Activated CD4-positive, alpha-beta T cell treated with anti-CD3 and anti-CD28 coated beads for 36 hours (primary cell): ENCODE measurements at places on chromosomes 4 and X. TPM values are rescaled to one million over a fixed set of nuclear protein-coding genes. Genes with fewer than 3 reads are reported as not detected.

GRCh38 chr4:174669270-174669669, 147.0 kb upstream of the HPGD start:
- H3K4me1 ChIP-seq = no peaks in the 10 kb centered on the region
- H3K4me3 ChIP-seq = no peak overlapping the region
- H3K36me3 ChIP-seq = no peaks in the 10 kb centered on the region
- H3K27me3 ChIP-seq = no peaks in the 10 kb centered on the region

DNA sequence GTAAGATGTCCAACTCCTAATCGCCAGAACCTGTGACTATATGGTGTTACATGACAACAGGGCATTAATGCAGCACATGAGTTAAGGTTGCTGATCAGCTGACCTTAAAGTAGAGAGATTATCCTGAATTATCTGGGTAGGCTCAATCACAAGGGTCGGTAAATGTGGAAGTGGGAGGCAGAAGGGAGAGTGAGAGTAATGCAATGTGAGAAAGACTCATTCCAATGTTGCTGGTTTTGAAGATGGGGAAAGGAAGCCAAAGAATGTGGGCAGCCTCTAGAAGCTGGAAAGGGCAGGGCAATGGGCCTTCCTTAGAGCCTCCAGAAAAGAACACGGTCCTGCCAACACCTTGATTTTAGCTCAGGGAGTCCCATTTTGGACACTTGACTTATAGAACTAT, 67.4 kb downstream of the STX18 start:
- no peak overlapping the region for H3K4me3 ChIP-seq
- peaks cover 8% of the 10 kb centered on the region for H3K36me3 ChIP-seq
- H3K27ac ChIP-seq = no peak overlapping the region

- no peaks in the 10 kb centered on the region for H3K27me3 ChIP-seq
- H3K27ac ChIP-seq = no peak overlapping the region
- no peak overlapping the region for H3K4me3 ChIP-seq
- H3K4me1 ChIP-seq = no peaks in the 10 kb centered on the region
- no peak for DNase-seq
Observed at GRCh38 chr4:183287309-183287659, 32.8 kb downstream of the CLDN22 start.

ETDA gene
- not detected for total RNA-seq

DNA sequence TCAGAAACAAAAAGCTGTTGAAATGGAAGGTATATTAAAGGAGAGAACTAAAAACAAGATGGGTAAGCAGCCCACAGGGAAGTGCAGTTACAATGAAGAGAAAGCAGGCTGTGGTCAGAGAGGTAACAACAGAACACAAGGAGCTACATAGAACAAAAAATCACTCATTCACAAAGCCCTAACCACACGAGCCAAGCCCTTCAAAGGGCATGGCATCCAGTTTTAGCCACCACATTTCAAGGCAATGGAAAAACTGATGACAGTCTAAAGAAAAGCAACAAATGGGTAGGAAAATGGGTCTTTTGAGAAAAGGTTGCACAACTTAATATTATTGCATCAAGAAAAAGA, 37.5 kb downstream of the KDR start:
- H3K27ac ChIP-seq = no peak overlapping the region
- H3K36me3 ChIP-seq = no peaks in the 10 kb centered on the region
- H3K4me1 ChIP-seq = no peaks in the 10 kb centered on the region
- H3K4me3 ChIP-seq = no peak overlapping the region
- no peak for DNase-seq

GRCh38 chrX:44244008-44244407, 99.5 kb downstream of the EFHC2 start:
- peaks cover 12% of the 10 kb centered on the region for H3K4me1 ChIP-seq
- no peak overlapping the region for H3K27ac ChIP-seq
- no peaks in the 10 kb centered on the region for H3K36me3 ChIP-seq

GRCh38 chr4:107894138-107894603, 37.2 kb upstream of the CYP2U1 start:
- H3K4me3 ChIP-seq = no peak overlapping the region
- no peak overlapping the region for H3K27ac ChIP-seq
- H3K27me3 ChIP-seq = peaks cover 8% of the 10 kb centered on the region
- DNase-seq = no peak
- H3K4me1 ChIP-seq = peaks cover 17% of the 10 kb centered on the region

- H3K4me3 ChIP-seq = no peak overlapping the region
- peaks cover 2% of the 10 kb centered on the region for H3K27me3 ChIP-seq
- H3K36me3 ChIP-seq = no peaks in the 10 kb centered on the region
- no peaks in the 10 kb centered on the region for H3K4me1 ChIP-seq
- DNase-seq = no peak
Observed at GRCh38 chr4:162485486-162485885, 321.7 kb upstream of the FSTL5 start.

DNA sequence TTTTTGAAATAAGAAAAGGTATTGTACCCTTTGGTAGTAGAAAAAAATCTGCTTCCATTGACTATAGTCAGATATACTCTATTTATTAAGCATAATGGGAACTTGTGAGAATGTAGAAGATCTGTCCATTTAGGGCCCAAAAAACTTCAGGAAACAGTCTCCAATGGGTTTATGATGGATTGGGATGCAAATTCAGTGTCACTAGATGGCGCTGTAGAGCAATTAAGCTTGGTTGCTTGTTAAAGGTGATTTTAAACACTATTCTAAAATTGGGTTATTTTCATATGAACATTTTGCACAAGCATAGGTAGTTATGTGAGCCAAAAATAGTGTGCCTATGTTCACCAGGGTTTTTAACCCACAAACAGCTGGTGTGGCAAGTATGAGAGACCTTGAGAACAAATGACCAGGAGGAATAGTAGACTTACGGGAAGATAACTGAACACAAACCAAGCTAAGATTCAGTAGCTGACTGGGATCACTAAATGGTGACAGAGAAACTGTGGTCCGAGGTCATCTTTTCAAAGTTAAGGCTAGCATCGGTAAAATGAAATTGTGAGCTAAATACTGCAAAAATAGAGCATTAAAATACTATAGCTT, 80.3 kb upstream of the LSM6 start:
- H3K4me1 ChIP-seq = no peaks in the 10 kb centered on the region
- peaks cover 7% of the 10 kb centered on the region for H3K27me3 ChIP-seq
- no peak overlapping the region for H3K27ac ChIP-seq
- DNase-seq = peak; percentile 46

GRCh38 chr4:67470871-67471270, 74.4 kb downstream of the CENPC start:
- H3K27ac ChIP-seq = no peak overlapping the region
- H3K4me3 ChIP-seq = no peak overlapping the region
- H3K4me1 ChIP-seq = peaks cover 5% of the 10 kb centered on the region
- no peak for DNase-seq
- no peaks in the 10 kb centered on the region for H3K27me3 ChIP-seq
- H3K36me3 ChIP-seq = peaks cover 54% of the 10 kb centered on the region

DNA sequence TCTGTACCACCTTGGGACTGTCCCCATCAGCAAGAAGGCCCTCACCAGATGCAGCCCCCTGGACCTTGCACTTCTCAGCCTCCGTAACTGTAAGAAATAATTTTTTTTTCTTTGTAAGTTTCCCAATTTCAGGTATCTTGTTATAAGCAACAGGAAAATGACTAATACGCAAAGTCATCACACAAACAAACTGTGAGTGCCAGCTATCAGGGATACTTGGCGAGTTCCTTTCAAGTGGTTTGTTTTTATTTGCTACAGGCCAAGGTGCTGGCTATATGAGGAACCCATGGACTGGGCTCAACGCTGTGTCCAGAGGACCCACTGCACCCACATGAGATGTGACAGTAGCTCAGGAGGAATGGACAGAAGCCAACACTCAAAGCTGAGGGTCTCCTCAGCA, 11.5 kb upstream of the GPM6B start:
- H3K27me3 ChIP-seq = peaks cover 2% of the 10 kb centered on the region
- H3K4me3 ChIP-seq = no peak overlapping the region
- no peaks in the 10 kb centered on the region for H3K36me3 ChIP-seq
- no peak overlapping the region for H3K27ac ChIP-seq
- DNase-seq = no peak

GRCh38 chr4:177239477-177239876, 70.2 kb upstream of the NEIL3 start:
- no peak overlapping the region for H3K4me3 ChIP-seq
- H3K27ac ChIP-seq = no peak overlapping the region
- no peaks in the 10 kb centered on the region for H3K4me1 ChIP-seq
- H3K27me3 ChIP-seq = no peaks in the 10 kb centered on the region
- H3K36me3 ChIP-seq = no peaks in the 10 kb centered on the region

- no peak for DNase-seq
- H3K36me3 ChIP-seq = no peaks in the 10 kb centered on the region
- H3K4me1 ChIP-seq = no peaks in the 10 kb centered on the region
- H3K27ac ChIP-seq = no peak overlapping the region
- no peak overlapping the region for H3K4me3 ChIP-seq
Observed at GRCh38 chrX:67750694-67751093, 206.9 kb downstream of the AR start.

DNA sequence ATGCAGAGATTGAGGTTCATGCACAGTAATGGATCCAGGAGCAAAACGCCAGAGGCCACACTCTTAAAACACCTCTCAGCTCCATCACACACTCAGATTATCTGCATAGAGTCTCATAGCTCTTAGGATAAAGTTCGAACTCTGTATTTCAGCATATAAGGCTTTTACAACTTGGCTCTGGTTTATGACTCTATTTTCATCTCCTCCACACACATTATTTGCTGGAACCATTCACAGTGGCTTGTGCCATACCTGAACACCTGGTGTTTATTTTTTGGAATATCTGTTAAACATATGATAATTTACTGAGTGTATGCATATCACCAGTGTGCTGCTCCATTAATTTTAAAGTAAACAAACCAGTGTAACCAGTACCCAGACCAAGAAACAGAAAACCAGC, 27.2 kb downstream of the RASL11B start:
- no peaks in the 10 kb centered on the region for H3K27me3 ChIP-seq
- H3K27ac ChIP-seq = peak overlapping the region; percentile 22
- no peak for DNase-seq
- H3K4me1 ChIP-seq = peaks cover 17% of the 10 kb centered on the region
- H3K36me3 ChIP-seq = peaks cover 29% of the 10 kb centered on the region

DNA sequence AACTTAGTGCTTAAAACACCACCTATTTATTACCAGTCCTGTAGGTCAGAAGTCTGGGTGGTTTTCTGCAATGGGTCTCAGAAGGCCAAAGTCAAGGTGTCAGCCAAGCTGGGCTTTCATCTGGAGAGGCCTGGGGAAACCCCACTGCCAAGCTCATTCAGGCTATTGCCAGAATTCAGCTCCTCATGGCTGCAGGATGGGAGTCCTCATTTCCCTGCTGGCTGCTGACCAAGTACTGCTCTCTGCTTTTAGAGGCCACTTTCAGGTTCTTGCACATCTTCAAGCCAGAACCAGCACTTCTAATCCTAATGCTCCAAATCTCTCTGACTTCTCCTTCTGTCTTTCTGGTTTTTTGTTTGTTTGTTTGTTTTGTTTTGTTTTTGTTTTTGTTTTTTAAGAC, 109.3 kb downstream of the BCOR start:
- H3K4me3 ChIP-seq = no peak overlapping the region
- DNase-seq = no peak
- no peaks in the 10 kb centered on the region for H3K4me1 ChIP-seq

MYOZ2 gene
- total RNA-seq = not detected

DNA sequence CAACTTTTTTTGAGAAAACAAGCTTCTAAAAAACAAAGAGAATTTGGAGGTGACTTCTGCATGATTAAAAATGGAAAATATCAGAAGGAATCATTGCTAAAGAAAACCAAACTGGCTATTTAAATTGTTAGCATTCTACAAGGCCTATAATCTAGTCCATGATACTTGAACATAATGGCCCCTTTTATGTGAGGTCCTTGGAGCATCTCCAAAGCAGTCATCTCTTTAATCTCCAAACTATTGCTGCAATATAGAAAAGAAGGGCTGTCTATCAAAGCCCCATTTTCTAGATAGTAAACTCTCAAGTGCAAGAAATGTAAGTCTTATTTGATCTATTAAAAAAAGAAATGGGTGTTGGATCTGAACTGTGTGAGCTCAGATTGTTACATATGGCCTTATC, 615.1 kb downstream of the CENPC start:
- no peaks in the 10 kb centered on the region for H3K4me1 ChIP-seq
- no peak for DNase-seq
- no peak overlapping the region for H3K27ac ChIP-seq

ZNF141 gene
- 26.5 TPM for total RNA-seq

DNA sequence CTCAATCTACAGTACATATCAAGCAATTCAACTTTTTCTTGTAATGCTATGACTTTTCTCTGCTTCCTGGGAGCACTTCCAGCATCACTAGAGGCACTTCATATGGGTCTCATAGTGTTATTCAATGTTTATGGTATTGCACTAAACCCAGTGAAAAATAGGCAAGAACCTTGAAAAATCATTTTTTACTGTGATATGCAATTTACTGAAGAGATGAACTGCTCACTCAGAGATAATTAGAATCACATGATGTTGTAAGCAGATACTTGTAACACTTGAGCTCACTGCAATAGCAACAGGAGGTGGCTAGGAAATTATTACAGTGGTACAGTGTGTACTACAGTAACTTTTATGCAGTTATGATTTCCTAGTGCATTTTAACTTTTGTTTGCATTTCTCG, 93.3 kb downstream of the RASGEF1B start:
- peaks cover 14% of the 10 kb centered on the region for H3K27me3 ChIP-seq
- H3K4me1 ChIP-seq = no peaks in the 10 kb centered on the region

DNA sequence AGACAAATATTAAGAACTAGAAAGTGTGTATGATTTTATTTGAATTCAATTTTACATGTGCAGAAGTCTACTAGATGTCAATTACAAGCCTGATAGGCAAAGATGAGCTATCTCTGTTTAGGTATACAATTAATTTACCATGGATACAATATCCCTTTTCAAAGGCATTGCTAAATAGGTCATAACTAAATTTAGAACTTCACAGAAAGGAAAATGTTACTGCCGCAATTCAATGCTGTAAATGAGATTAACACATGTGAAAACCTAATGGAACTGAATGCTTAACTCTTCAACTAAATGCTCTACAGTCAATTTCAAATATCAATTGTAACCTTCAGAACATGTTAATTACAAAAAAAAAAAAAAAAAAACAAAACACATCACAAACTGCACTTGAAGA, 14.6 kb downstream of the RAP2C start:
- H3K36me3 ChIP-seq = peaks cover 7% of the 10 kb centered on the region
- no peak for DNase-seq
- no peak overlapping the region for H3K4me3 ChIP-seq
- H3K4me1 ChIP-seq = peaks cover 13% of the 10 kb centered on the region
- H3K27me3 ChIP-seq = no peaks in the 10 kb centered on the region
- H3K27ac ChIP-seq = no peak overlapping the region

DNA sequence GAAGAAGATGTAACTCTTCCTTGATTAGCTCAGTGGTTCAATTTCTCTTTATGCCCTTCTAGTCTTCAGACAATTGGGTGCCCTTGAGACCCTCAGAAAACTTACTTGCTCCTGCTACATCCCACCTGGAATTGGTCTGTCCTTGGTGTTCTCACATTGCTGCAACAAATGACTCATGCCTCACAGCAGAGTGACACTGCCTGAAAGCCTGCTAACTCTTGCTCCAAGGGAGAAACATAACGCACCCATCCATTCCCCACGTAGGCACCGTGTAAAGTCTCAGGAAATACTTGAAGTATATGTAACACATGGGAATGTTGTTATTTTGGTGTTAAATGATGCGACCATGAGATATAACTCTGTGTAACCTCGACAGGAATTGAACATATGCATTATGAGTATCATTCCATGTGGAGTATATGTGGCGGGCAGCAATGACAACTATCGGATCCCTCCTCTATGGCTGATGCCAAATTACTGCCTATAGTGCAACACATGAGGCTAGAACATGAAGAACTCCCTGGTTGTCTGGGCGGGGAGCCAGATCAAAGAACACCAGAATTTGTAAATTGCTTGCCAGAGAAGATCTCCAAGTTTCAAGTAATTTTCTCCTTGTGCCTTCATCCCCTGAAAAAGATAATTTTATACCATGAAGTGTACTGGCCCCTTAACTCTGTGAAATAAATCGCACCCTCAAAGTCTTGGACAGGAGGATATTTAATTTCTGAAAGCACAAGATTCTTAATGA, 231.3 kb upstream of the STK26 start:
- no peaks in the 10 kb centered on the region for H3K4me1 ChIP-seq
- H3K4me3 ChIP-seq = no peak overlapping the region
- no peak overlapping the region for H3K27ac ChIP-seq
- peaks cover 17% of the 10 kb centered on the region for H3K36me3 ChIP-seq
